Right lobe of liver (tissue), 6 donors: ENCODE measurements at places on chromosomes 3 and 15.

- DNase-seq = no peak
Observed at GRCh38 chr15:74385733-74386132, 18.3 kb upstream of the CYP11A1 start.

GRCh38 chr15:81595752-81596151 is 221.7 kb upstream of the TMC3 start:
- no peak for DNase-seq

DNA sequence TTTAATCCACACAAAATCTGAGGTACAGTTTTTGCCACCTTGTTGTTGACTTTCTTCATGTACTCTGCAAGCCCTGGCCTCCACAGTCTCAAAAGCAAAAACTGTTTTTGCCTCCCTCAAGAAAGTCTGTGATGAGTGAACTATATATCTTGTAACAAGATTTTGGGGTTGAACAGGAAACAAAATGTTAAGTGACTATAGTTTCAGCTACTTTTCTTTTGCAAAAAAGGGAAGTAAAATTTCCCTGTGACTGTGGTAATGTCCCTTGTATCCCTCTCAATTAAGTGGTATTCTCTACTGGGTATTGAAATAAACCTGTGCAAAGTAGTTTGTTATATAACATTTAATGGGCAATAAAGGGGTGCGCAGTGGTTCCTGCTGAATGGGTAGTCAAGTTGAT is 21.3 kb upstream of the SCAANT1 start:
- no peak for DNase-seq

DNA sequence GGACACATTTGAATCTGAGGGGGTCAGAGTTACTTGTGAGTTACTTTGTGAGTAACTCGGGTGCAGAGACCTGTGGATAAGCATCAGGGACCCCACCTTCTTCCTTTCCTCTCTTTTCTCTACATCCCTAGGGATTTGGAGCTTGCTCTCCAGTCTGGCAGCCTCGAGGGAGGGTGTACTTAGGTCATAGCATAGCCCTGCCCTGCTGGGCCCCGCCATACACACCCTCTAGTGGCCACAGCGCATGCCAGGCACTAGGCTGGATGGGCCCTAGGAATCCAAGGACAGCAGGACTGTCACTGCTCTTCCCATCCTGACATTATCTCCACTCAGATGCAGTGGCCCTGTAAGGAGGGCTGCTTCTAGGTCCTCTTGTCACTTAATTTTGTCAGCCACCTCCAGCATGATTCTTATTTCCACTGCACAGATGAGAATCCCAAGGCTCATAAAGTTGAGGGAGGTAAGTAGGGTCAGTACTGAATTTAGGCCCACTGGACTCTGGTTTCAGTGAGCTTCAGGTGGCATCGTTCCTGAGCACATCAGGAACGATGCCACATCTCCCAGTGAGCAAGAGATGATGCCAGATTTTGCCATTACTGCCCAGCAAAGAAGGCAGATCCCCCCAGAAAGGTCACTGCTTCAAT is 3.6 kb upstream of the SMAD6 start:
- DNase-seq = peak; percentile 87

DNA sequence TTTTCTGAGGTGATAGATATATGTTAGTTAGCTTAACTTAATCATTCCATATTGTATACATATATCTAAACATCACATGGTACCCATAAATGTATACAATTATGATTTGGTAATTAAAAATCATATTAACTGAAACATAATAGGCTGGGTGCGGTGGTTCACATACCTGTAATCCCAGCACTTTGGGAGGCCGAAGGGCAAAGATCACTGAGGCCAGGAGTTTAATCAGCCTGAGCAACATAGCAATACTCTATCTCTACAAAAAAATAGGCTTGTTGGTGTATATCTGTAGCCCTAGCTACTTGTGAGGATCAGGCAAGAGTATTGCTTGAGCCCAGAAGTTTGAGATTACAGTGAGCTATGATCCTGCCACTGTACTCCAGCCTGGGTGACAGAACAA is 20.9 kb downstream of the RAB7A start:
- DNase-seq = no peak

- no peak for DNase-seq
Observed at GRCh38 chr15:31320022-31320421, 6.6 kb upstream of the KLF13 start.

DNA sequence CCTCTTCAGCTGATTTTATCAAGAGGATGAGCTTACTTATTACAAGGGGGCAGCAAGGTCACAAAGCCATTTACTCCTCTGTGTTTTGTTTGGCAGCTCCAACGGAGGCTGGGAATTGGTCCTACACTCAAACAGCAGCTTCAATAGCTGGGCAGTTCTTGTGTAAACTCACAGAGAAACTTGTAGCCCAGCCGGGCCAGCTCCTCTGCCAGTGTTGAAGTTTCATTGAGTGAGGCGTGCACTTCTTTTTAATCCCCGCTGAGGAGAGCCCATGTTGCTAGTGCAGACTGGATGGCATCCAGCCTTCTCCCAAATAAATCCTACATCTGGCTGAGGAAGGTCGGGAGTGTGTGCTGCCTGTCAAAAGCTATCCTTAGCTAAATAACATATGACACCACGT is 59.5 kb downstream of the BFSP2 start:
- peak; percentile 39 for DNase-seq

- no peak for DNase-seq
Observed at GRCh38 chr3:143825513-143825912, 22.8 kb downstream of the SLC9A9 start.

- no peak for DNase-seq
Observed at GRCh38 chr15:98881526-98882520, 125.8 kb downstream of the PGPEP1L start.

- no peak for DNase-seq
Observed at GRCh38 chr3:184234671-184235380, 5.4 kb downstream of the VWA5B2 start.

DNA sequence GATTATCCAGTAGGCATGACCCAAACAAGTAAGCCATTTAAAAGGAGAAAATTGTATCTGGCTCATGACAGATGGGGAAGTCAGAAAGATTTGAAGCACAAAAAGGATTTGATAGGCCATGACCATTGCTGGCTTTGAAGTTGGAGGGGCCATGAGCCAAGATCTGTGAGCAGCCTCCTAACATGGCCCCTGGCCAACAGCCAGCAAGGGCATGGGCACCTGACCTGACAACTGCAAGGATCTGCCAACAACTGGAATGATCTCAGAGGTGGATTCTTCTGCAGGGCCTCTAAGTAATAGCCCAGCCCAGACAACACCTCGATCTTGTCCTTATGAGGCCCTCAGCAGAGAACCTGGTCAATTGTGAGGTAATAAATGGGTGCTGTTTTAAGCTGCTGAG is 93.0 kb downstream of the ARNT2 start:
- no peak for DNase-seq

DNA sequence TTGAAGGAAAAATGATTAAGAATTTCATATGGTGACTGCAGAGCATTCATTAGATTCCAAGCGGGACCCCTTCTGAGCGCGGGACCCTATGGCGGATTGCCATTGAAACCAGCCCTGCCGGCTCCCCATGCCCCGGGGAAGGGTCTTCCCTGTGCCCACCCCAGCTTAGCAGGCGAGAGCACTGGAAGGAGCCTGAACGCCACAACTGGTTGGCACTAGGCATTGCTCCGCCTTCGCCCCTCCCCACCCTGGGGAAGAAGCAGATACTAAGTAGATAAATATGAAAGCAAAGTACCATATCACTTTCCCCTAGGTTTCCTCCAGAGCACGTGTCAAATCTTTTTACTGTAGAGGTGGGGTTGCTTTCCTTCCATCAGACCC is 70.7 kb downstream of the CYP19A1 start:
- DNase-seq = no peak

DNA sequence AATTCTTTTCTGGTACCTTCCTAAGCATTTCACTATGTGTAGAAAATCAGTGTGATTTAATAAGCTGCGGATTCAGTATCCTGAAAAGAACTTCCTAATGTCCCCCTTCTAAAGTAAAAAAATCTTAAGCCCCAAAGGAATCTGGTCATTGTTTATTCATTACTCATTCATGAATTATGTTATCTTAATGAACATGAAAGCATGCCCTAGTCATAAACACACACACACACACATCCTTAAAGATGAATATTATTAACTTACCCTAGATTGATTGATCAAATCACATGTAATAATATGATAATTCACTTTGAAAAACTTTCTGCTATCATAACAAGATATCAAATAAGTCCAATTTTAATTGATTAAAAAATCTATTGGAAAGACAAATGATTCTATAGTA is 96.4 kb upstream of the BFSP2 start:
- no peak for DNase-seq

GRCh38 chr15:19973718-19974117 is 567.9 kb downstream of the GOLGA6L6 start:
- DNase-seq = no peak

- no peak for DNase-seq
Observed at GRCh38 chr3:107430214-107430995, 53.2 kb downstream of the CCDC54 start.

DNA sequence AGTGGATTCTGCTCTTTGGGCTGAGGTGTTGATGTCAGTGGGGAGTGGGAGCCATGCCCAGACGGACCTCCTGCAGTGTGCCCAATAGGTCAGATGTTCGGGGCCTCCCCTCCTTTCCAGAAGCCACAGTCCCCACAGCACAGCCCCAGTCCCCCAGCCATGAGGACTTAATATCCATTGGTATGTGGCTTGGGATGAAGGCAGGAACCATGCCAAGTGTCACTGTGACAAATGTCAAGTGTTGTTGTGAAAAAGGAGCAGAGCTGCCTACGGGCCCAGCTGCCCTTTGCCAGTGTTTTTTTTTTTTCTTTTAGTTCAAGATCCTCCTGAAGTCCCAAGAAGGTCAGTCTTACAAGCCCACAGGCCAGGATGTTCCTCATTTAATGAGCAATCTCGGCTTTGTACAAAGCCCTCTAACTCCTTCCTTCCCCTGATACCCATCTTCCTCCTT is 12.2 kb downstream of the SEMA3G start:
- DNase-seq = no peak

GRCh38 chr3:2810723-2811122 is 299.5 kb downstream of the IL5RA start:
- DNase-seq = no peak

DNA sequence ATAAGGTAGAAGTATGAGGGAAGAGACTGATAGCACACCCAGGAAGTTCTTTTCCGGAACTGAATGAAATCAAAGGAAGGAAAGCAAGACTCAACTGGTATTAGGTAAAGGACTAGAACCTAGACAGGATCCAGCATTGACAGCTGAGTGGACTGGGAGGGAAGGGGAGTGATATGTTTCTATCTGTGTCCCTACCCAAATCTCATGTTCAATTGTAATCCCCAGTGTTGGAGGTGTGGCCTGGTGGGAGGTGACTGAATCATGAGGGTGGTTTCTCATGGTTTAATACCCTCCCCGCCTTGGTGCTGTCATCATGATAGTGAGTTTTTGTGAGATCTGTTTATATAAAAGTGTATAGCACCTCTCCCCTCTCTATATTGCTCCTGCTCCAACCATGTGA is 415.9 kb upstream of the KCNMB2 start:
- no peak for DNase-seq

- peak; percentile 29 for DNase-seq
Observed at GRCh38 chr3:14512281-14512941, 27.7 kb downstream of the GRIP2 start.

- no peak for DNase-seq
Observed at GRCh38 chr3:45760878-45761711, 35.2 kb downstream of the SLC6A20 start.

- no peak for DNase-seq
Observed at GRCh38 chr3:189500798-189501495, 130.2 kb upstream of the TP63 start.

- no peak for DNase-seq
Observed at GRCh38 chr3:61181874-61182273, 69.4 kb downstream of the FHIT start.

GRCh38 chr3:171187706-171188290 is 161.3 kb upstream of the SLC2A2 start:
- DNase-seq = no peak

DNA sequence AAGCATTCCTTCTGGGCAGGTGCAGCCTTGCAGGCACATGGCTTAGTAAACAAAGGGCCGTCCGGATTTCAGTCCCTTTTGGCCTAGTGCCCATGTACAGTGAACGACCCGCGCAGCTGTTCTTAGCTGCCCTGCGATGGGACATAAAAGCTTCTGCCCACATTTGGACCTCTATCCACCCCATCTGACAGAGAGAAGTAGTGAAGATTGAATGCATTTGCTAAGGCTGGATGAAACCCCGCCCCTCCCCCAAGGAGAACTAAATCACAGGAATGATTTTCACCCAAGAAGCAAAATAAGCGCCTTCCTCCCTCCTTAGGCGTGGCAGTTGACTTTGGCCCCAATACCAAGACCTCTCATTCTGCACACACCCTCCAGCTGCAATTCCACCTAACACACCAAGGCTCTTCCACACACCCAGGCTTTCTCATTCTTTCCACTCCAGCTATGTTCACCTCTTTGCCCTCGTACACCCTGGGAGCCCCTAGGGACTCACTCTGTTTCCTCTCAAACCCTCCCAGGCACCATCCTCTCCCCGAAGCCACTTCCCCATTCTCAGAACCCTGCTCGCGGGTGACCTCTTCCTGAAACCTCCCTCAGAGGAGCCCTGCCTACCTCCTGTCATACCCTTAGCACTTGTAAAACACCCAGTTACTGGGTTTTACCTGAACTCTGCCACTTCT is 14.1 kb upstream of the HRH1 start:
- no peak for DNase-seq
